ENCODE measurements at places on chromosomes 11 and 22.
A peak's percentile ranks its signal among the peaks of the same experiment; 100 is the strongest.

DNA sequence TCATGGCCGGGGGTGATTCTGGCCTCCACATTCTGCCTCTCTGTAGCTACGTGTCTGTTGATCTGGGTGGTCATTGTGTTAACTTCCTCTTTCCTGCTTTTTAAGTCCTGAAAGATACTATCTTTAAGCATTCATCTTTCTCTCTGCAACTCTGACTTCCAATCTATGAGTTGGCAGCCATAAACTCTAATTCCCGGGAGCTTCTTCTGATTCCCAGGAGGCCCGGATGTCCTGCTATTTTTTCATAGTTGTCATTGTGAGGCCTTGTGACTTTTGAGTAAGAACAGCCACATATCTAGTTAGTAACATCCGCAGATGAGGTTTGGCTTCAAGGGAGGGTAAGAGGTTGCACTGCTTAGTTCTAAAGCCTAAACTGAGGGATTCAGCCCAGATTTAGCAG, 107.8 kb downstream of the SYN3 start:
- no peak overlapping the region for H3K4me3 ChIP-seq
- H3K27me3 ChIP-seq = no peaks in the 10 kb centered on the region
- no peak overlapping the region for H3K27ac ChIP-seq
- H3K4me1 ChIP-seq = no peaks in the 10 kb centered on the region

- no peak overlapping the region for H3K27ac ChIP-seq
- H3K4me3 ChIP-seq = no peak overlapping the region
- no peaks in the 10 kb centered on the region for H3K36me3 ChIP-seq
Observed at GRCh38 chr11:1691026-1691877, 5.7 kb upstream of the KRTAP5-6 start.

DNA sequence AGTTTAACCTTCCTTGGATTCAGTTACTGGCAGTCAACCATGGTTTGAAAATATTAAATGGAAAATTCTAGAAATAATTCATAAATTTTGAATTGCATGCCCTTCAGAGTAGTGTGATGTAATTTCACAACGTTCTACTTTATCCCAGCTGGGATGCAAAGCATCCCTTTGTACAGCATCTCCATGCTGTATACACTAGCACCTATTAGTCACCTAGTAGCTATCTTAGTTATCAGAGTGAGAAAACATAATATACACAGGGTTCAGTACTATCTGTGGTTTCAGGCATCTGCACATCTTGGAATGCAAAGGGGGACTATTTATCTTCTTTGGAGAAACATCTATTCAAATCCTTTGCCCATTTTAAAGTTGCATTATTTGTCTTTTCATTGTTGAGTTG, 30.8 kb downstream of the CBL start:
- peaks cover 5% of the 10 kb centered on the region for H3K4me1 ChIP-seq
- no peak overlapping the region for H3K4me3 ChIP-seq
- H3K36me3 ChIP-seq = peaks cover 38% of the 10 kb centered on the region
- H3K27me3 ChIP-seq = no peaks in the 10 kb centered on the region

DNA sequence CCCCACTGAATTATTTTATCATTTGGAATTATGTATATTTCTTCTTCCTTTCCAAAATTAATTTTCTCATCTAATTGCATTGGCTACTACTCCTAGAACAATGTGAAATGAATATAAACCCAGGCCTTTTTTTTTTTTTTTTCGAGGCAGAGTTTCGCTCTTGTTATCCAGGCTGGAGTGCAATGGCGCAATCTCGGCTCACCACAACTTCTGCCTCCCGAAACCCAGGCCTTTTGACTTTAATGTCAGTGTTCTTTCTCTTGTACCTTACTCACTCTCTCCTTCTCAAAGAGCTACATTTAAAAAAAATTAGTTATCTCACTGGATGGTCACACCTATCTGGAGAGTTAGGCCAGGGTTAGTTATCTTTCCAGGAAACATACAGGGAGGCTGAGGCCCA, 35.3 kb upstream of the LRRC32 start:
- DNase-seq = no peak
- no peak overlapping the region for H3K4me3 ChIP-seq
- no peaks in the 10 kb centered on the region for H3K27me3 ChIP-seq
- no peaks in the 10 kb centered on the region for H3K4me1 ChIP-seq
- H3K36me3 ChIP-seq = no peaks in the 10 kb centered on the region

- H3K4me1 ChIP-seq = peaks cover 9% of the 10 kb centered on the region
- H3K27me3 ChIP-seq = no peaks in the 10 kb centered on the region
- no peak overlapping the region for H3K27ac ChIP-seq
- H3K36me3 ChIP-seq = no peaks in the 10 kb centered on the region
- no peak overlapping the region for H3K4me3 ChIP-seq
Observed at GRCh38 chr22:20962491-20962945, 4.5 kb upstream of the AIFM3 start.

DNA sequence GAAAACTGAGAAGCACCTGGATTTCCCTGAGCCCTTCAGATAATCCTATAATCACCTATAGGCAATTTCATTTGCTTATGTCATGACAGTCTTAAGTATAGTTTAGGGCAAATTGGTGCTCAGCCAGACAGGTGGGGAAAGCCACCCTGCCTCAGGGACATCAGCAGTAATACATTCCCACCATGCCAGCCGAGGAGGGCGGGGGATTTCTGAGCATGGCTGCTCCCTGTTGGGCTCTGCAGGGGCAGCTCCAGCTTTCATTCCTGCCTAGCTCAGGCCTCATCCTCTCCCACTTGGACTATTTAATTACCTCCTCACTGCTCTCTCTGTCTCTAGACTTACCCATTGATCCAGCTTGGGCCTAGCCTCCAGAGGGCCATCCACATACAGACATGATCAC, 9.0 kb upstream of the DRD2 start:
- H3K36me3 ChIP-seq = no peaks in the 10 kb centered on the region
- no peak overlapping the region for H3K27ac ChIP-seq
- H3K27me3 ChIP-seq = no peaks in the 10 kb centered on the region
- no peak overlapping the region for H3K4me3 ChIP-seq
- no peaks in the 10 kb centered on the region for H3K4me1 ChIP-seq

- no peaks in the 10 kb centered on the region for H3K27me3 ChIP-seq
- H3K4me1 ChIP-seq = peaks cover 9% of the 10 kb centered on the region
- no peak for DNase-seq
- H3K4me3 ChIP-seq = no peak overlapping the region
Observed at GRCh38 chr22:41028841-41029240, 63.6 kb upstream of the EP300 start.

- H3K27me3 ChIP-seq = no peaks in the 10 kb centered on the region
- no peak overlapping the region for H3K27ac ChIP-seq
- H3K4me1 ChIP-seq = no peaks in the 10 kb centered on the region
- DNase-seq = no peak
- no peak overlapping the region for H3K4me3 ChIP-seq
Observed at GRCh38 chr22:20159076-20159475, 8.2 kb upstream of the CCDC188 start.

- DNase-seq = peak; percentile 27
- H3K36me3 ChIP-seq = no peaks in the 10 kb centered on the region
- no peaks in the 10 kb centered on the region for H3K4me1 ChIP-seq
- no peak overlapping the region for H3K4me3 ChIP-seq
- no peaks in the 10 kb centered on the region for H3K27me3 ChIP-seq
- no peak overlapping the region for H3K27ac ChIP-seq
Observed at GRCh38 chr22:23537416-23537815, 42.7 kb downstream of the IGLL1 start.

GRCh38 chr11:10543782-10544181, 2.8 kb upstream of the RNF141 start:
- no peak overlapping the region for H3K27ac ChIP-seq
- H3K27me3 ChIP-seq = no peaks in the 10 kb centered on the region
- H3K36me3 ChIP-seq = no peaks in the 10 kb centered on the region
- no peak for DNase-seq
- H3K4me3 ChIP-seq = no peak overlapping the region

DNA sequence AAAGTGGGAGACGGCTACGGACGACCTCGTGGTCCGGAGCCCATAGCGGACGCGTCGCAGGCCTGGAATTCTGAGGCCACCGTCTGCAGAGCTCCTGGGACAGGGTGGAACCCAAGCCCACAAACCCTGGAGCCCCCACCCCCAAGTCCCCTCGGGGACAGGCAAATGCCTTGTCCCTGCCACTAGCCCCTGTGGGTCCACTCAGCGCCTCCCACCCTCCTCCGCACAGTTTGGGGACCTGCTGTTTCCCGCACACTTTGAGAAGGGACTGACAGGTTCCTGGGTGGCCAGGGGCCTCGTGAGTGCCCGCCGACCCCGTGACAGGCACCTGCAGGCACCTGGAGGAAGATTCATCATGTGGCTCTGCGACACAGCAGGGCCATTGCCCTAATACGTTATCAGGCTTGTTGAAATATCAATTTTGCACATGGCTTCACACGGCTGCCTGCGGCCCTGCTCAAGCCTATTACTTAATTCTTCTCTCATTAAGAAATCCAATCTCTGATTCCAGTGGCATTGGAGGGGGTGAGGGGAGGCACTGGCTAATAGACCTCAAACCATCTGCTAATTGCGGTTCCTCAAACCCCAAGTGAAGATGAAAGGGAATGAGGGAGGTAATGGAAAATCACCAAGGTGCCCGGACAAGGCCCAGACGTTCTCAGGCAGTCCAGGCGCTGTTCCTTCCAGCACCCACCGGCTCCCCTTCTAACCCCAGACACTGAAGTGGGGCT, 672.5 kb downstream of the BRD1 start:
- no peaks in the 10 kb centered on the region for H3K36me3 ChIP-seq
- no peaks in the 10 kb centered on the region for H3K27me3 ChIP-seq
- peak; percentile 26 for DNase-seq
- no peaks in the 10 kb centered on the region for H3K4me1 ChIP-seq

GRCh38 chr11:86782742-86783141, 17.6 kb upstream of the PRSS23 start:
- H3K27ac ChIP-seq = no peak overlapping the region
- H3K4me1 ChIP-seq = peaks cover 14% of the 10 kb centered on the region
- H3K27me3 ChIP-seq = no peaks in the 10 kb centered on the region

GRCh38 chr11:14973621-14974514, 1.7 kb upstream of the CALCA start:
- H3K27me3 ChIP-seq = peaks cover 64% of the 10 kb centered on the region
- H3K36me3 ChIP-seq = no peaks in the 10 kb centered on the region
- no peak for DNase-seq
- H3K4me3 ChIP-seq = no peak overlapping the region

GRCh38 chr11:68843052-68843561, 1.4 kb upstream of the CPT1A start:
- no peak overlapping the region for H3K27ac ChIP-seq
- no peak overlapping the region for H3K4me3 ChIP-seq
- no peaks in the 10 kb centered on the region for H3K36me3 ChIP-seq
- H3K27me3 ChIP-seq = no peaks in the 10 kb centered on the region
- DNase-seq = no peak
- H3K4me1 ChIP-seq = peaks cover 12% of the 10 kb centered on the region

DNA sequence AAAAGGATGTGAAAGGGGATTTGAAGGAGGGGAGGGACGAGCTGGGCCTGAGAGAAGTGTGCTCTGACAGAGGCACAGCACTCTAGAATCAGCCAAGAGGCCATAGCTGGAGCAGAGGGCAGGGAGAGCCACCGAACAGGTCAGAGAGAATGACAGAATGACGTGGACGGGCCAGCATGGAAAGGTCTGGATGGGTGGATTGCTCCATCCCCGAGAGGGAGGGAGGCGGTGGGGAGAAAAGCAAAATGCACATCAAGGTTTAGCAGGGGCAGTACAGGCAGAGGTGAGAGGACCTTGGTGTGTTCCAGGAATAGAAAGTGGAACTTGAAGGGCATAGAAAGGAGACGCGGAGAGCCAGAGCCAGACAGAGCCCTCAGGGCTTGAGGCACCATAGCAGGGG, 6.9 kb downstream of the PMM1 start:
- no peaks in the 10 kb centered on the region for H3K36me3 ChIP-seq
- no peak overlapping the region for H3K4me3 ChIP-seq
- DNase-seq = no peak
- H3K4me1 ChIP-seq = no peaks in the 10 kb centered on the region

- H3K27ac ChIP-seq = peak within 1 kb of the TSS; percentile 66
- peaks cover 4% of the 10 kb centered on the region for H3K36me3 ChIP-seq
- no peaks in the 10 kb centered on the region for H3K27me3 ChIP-seq
Observed at GRCh38 chr11:2376751-2377451, at the start of gene CD81. CD81 (plus strand) TSS chr11:2377310; CDS start chr11:2377550, 240 bp downstream.

DNA sequence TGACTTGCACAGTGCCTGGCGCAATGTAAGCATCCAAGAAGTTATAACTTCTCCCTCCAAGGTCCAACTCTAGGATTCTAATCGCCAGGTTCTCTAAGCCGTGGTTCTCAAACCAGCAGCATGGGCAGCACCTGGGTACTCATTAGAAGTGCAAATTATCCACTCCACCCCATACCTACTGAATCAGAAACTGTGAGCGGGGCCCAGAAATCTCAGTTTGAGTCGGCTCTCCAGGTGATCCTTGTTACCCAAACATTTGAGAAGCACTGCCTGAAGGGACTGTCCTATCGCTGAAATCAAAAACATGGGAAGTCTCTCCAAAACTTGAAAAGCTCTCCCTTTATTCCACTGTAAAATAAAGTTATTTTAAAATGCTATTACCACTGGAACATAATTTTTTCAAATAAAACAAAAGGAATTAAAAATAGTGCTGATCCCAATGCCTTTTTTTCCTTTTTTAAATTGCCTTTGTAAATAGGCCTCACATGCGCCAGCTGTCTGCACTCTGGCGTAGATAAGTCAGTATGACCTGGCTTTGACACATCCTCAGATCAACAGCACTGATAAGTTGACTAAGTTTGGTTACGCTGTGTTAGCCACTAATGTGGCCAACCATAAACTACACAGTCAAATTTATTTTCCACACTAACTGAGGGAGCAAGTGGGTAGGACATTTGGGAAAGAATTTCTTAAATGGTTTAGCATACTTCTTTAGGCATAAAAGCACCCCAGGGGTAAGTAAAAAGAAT, 8.4 kb upstream of the CTR9 start:
- no peak for DNase-seq
- H3K4me3 ChIP-seq = no peak overlapping the region
- H3K27me3 ChIP-seq = no peaks in the 10 kb centered on the region
- H3K27ac ChIP-seq = no peak overlapping the region
- no peaks in the 10 kb centered on the region for H3K36me3 ChIP-seq

- H3K4me3 ChIP-seq = no peak overlapping the region
- no peaks in the 10 kb centered on the region for H3K36me3 ChIP-seq
- H3K27me3 ChIP-seq = no peaks in the 10 kb centered on the region
- no peak for DNase-seq
Observed at GRCh38 chr22:48523091-48523490, 1304.6 kb downstream of the BRD1 start.

- no peak for DNase-seq
- H3K4me1 ChIP-seq = peaks cover 19% of the 10 kb centered on the region
- no peaks in the 10 kb centered on the region for H3K36me3 ChIP-seq
Observed at GRCh38 chr11:25068451-25068850, 571.6 kb downstream of the LUZP2 start.

- no peaks in the 10 kb centered on the region for H3K36me3 ChIP-seq
- H3K27me3 ChIP-seq = peaks cover 73% of the 10 kb centered on the region
- H3K27ac ChIP-seq = no peak overlapping the region
- DNase-seq = no peak
Observed at GRCh38 chr11:22666688-22667439, 453 bp downstream of the GAS2 start.

GRCh38 chr11:44771841-44772240, 45.1 kb downstream of the TSPAN18 start:
- no peak overlapping the region for H3K4me3 ChIP-seq
- H3K27me3 ChIP-seq = no peaks in the 10 kb centered on the region
- DNase-seq = no peak
- H3K4me1 ChIP-seq = no peaks in the 10 kb centered on the region
